Activated naive CD4-positive, alpha-beta T cell (primary cell): ENCODE measurements at places on chromosomes 11 and 22.
A peak's percentile ranks its signal among the peaks of the same experiment; 100 is the strongest.

DNA sequence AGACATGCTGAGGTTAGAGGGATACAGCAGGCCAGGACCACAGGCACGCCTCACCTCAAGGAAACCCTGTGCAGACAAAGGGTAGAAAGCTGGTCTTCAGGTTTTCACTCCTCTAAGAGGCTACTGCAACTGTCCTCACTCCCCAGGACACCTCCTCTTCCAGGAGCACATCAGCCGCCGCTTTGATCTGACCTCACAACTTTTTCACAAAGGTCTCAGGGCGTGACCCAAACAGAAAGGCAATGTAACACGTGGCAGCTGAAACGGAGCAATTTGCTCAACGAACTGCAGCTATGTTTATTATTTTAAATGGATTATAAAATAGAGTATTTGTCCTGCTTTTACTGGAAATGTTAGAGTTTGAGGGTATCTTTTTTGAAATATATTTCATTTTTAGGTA, 46.1 kb downstream of the LARGE1 start:
- no peak for DNase-seq

DNA sequence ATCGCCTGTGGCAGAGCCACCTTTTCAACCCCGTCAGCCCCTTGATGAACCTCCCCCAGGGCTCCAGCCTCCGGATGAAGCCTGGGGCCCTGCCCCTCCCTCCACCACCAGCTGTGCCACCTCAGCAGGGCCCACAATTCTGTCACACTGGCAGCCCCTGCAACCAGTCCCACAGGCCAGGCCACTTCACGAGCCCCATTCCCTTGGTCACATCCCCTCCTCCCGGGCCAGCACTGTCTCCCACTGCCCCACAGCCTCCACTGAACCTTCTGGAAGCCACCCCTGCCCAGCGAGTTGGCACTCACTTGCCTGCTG, 19.9 kb downstream of the OSBPL5 start:
- no peak for DNase-seq

GRCh38 chr11:95575517-95575916, 214.1 kb downstream of the FAM76B start:
- no peak for DNase-seq

DNA sequence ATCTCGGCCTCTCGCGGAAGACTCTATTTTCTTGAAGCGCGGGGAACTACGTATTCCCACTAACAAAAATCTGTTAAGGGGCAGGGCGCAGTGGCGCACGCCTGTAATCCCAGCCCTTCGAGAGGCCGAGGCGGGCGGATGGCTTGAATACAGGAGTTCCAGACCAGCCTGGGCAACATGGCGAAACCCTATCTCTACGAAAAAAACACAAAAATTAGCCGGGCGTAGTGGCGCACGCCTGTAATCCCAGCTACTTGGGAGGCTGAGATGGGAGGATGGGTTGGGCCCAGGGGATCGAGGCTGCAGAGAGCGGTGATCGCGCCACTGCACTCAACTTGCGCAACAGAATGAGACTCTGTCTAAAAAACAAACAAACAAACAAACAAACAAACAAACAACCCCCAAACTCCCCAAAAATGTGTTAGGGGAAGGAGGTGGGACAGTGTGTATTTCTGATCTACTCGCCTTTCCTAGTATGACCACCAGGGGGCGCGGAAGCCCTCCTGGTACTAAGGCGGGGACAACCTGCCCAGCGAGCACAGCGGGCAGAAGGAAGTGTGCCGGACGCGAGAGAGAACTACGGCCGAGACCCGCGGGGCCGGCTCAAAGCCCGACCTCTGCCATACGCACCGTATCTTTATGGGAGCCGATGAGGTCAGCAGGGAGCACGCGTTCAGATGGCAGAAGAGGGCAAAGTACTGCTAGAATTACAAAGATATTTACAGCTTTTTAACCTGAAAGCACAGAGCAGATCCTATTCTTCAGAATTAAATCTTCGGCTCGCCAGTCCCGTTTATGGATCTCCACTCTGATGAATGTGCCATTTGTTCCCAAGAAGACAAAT, 1.3 kb upstream of the STX3 start:
- peak; percentile 50 for DNase-seq

- DNase-seq = no peak
Measured at GRCh38 chr11:883527-883926, 27.1 kb downstream of the CHID1 start.

DNA sequence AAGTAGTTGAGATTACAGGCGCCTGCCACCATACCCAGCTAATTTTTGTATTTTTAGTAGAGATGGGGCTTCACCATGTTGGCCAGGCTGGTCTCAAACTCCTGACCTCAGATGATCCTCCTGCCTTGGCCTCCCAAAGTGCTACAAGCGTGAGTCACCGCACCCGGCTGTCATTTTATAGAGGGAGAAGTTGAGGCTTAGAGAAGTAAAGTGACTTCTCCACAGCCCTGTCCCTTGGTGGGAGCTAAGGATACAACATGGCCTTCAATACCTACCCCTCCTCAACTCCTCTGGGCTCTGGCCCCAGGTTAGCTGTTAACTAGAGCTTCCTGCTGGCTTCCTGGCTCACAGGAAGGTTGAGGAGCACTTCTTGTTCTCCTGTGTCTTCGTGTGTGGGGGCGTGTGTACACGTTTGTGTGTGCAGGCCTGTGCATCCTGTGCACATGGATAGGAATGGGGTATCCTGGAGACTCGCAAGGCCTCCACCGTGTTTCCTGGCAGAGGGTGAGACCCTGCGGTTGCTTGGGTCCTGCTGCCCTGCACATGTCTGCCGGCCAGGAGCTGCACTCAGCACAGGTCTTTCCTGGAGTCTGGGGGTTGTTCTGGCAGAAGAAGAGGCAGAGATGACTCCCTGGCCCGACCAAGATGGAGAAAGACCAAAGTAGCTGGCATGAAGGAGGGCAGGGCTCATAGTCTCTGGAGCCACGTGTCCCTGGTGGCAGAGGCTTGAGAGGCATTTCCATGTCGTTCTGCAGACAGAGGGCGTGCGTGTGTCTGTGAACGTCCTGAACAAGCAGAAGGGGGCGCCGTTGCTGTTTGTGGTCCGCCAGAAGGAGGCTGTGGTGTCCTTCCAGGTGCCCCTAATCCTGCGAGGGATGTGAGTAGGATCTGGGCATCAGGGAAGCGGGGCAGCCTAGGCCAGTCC, 2.4 kb downstream of the SIDT2 start:
- no peak for DNase-seq

- no peak for DNase-seq
Measured at GRCh38 chr11:7579361-7579791, 65.6 kb downstream of the PPFIBP2 start.

DNA sequence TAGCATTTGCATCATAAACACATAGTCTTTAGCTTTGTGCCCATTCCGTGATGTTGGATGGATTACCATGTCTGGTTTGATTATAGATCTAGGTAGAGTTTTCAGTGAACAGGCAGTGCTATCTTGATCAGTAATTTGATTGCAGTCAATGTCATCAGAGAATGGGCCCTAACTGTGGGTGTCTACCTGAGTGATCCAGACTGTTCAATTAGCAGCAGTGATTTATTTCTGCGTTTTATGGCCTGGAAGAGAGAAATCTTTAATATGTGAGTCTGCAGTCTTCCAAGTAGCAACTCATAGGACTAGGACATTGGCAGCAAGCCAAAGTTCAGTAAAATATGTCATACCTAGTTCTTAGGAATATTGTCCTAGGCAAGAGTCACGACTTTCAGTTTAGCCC, 80.3 kb downstream of the CASP12 start:
- DNase-seq = no peak

- DNase-seq = no peak
Measured at GRCh38 chr11:87662287-87662686, 513.0 kb downstream of the RAB38 start.

GRCh38 chr11:20048246-20048645, 112.0 kb downstream of the DBX1 start:
- DNase-seq = no peak

- DNase-seq = no peak
Measured at GRCh38 chr11:79017811-79018210, 423.0 kb downstream of the TENM4 start.

- peak; percentile 11 for DNase-seq
Measured at GRCh38 chr11:82867495-82868082, 32.6 kb downstream of the PRCP start.

- DNase-seq = no peak
Measured at GRCh38 chr22:24104307-24105012, 76.8 kb upstream of the SUSD2 start.
